ENCODE measurements at places on chromosomes 6 and 20. TPM values are rescaled to one million over a fixed set of nuclear protein-coding genes. Genes with fewer than 3 reads are reported as not detected.

GRCh38 chr6:116369540-116369939 lies 1.2 kb upstream of the DSE start:
- DNase-seq = no peak

- DNase-seq = no peak
These were observed 684 bp upstream of the DNAH8 start for GRCh38 chr6:38714239-38715015.

GRCh38 chr6:129766959-129767728 lies 57.2 kb upstream of the ARHGAP18 start:
- DNase-seq = peak; percentile 77

DNA sequence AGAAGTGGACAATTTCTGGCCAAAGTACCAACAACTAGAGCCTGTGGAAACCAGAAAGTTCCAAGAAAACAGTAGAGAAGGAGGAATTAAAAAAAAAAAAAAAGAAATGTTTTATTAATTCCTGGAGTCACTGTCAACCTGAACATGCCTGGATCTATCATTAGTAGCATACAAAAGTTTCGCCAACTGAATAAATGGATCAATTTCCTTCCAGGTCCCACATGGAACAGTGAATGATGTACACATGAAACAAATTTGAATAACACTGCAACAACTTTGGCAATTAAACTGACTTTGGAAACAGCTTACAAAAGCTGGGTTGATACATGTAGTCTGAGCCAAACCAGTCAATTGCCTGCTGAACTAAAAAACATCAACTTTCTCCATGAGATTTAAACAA lies 90.0 kb upstream of the HMGCLL1 start:
- no peak for DNase-seq

DNA sequence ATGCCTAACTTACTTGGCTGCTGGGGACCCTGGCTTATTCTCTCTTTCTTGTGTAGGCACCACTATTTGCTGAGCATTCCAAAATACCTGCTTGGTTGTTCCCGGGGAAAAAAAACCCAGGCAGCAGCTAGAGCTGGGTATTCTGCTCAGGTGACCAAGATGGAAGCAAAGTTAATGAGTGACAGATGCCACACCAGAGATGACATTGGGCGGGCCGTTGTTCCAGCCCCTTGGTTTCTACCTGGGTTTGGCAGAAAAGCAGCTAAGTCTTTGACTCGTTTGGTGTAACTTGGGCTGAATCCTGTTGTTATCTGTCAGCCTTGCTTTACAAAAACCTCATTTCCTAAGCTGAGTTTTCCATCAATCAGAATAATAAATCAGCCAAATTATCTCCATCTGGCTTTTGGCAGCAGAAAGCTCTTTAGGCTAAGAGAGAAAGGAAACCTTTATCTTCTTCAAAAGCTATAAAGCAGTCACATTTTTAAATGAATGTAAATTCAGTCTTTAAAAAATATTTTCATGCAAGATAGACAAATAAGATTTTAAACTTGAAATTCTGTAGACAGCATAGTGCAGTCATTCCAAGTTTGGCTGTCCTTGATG lies 202.0 kb upstream of the GMDS start:
- no peak for DNase-seq

DNA sequence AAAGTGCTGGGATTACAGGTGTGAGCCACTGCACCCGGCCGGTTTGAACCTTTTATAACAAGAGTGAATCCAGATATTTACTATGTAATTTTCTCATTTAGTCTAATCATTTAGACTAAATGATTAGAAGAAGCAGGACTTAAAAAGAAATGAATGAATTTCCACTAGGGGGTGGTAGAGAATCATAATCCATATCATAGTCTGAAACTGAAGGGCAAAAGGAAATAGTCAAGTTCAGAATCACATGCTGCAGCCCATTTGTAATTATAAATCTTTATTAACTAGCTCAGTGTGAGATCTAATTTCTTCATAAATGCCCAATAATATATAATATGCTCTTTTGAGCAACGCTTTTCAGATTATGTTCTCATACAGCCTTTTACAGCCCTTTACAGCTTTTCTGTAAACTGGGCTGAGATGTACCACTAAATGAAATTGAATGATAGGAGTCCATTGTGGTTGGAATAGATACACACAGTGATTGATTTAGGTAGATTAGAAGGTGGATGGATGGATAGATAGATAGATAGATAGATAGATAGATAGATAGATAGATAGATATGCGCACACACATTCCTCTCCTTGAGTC lies 31.8 kb downstream of the PSMB9 start:
- DNase-seq = peak; percentile 82

Gene SAMD3
- polyA plus RNA-seq = 3.2 TPM

- peak; percentile 74 for DNase-seq
These were observed 33.7 kb upstream of the GPR6 start for GRCh38 chr6:109944448-109944847.

Gene MTFR2
- polyA plus RNA-seq = 13.5 TPM

DNA sequence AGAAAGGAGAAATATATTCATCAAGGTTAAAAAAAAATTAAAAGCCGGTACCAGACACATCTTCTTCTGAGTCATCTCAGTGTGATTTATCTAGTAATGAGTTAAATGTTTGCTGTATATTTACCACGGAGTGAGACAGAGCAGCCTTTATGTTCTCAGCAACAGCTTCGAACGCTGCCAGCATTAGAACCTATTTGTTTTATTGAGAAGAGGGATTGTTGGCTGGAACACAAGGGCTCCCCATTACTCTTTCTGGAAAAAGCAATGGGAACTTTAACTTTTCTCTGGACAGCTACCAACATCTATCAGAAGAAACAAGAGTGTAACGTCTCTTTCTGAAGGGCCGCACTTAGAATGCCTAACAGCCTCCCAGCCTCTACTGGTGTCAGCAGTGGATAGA lies 105.3 kb upstream of the TAB2 start:
- DNase-seq = no peak

DNA sequence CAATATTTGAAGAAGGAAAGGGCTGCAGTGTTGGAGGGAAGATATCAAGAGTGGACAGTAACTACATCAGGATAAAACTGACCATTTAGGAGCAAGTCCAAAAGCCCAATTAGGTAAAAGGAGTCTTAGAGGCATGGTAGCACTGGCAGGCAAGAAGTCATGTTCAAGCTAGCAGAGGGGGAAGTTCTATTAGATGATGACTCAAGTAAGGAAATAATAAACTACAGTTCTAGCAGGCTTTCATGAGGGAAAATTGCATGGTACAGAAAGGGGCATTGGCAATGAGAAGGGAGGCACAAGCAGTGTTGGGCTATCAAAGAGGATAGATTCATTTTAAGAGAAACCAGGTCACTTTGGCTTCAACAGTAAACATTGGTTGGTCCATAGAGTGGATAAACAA lies 156.1 kb upstream of the PTPRK start:
- no peak for DNase-seq

GRCh38 chr20:49476016-49476355 lies 6.5 kb downstream of the KCNB1 start:
- no peak for DNase-seq

- DNase-seq = no peak
These were observed 141.2 kb downstream of the NRN1 start for GRCh38 chr6:5865506-5866031.

DNA sequence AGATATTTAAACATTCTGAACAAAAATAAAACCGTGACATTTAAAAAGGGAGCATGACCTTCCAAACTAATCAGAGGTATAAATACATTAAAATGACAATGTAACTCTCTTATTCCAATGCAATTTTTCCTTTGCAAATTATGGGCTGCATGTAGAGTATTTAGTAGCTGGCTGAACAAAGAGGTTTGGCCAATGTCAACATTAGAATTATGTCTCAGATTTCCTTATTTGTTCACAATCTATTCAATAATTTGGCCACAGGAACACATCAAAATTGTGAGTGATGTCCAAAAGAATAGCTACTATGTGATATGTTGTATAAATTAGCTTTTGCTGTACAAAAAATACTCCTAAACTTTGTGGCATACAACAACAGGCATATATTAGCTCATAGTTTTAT lies 580.0 kb upstream of the MARCKS start:
- DNase-seq = no peak

DNA sequence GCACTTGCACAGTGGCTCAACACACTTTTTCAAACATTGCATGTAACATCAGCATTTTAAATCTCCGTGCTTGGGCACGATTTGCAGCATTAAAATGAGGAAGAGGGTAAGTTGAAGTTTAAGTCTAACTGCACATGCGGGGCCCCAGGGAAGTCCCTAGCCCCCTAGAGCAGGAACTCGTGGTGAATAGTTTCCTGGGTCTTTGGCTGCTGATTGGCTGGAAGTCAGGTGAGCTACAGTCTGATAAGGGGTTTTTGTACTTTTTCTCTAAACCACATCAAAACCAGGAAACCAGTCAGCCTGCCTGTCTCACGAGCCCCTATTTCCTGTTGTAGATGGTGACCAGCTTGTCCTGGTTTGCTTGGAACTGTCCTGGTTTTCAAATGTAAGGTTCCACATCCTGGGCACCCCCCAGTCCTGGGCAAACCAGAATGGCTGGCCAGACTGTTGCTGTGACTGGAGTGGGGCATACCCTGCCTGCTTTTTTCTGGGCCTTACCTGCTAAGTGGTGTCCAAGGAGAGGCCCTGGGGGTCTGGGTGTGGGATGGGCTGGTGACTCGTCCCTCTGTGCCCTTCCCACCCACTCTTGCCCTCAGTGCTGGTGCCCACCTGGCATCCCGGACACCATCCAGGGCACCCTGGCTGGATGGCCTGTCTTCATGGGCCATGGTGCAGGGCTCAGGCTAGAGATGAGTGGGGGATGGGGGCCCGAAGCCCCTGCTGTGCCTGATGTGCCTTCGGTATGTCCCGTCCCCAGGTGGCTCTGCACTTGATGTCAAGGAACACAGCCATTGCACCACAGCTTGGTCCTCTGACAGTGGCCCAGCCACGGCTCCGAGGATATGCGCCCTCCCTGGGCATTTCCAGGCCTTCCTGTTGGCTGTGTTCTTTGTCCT lies 31.8 kb downstream of the SUN5 start:
- peak; percentile 13 for DNase-seq

Gene AKAP7
- 13.0 TPM for polyA plus RNA-seq

DNA sequence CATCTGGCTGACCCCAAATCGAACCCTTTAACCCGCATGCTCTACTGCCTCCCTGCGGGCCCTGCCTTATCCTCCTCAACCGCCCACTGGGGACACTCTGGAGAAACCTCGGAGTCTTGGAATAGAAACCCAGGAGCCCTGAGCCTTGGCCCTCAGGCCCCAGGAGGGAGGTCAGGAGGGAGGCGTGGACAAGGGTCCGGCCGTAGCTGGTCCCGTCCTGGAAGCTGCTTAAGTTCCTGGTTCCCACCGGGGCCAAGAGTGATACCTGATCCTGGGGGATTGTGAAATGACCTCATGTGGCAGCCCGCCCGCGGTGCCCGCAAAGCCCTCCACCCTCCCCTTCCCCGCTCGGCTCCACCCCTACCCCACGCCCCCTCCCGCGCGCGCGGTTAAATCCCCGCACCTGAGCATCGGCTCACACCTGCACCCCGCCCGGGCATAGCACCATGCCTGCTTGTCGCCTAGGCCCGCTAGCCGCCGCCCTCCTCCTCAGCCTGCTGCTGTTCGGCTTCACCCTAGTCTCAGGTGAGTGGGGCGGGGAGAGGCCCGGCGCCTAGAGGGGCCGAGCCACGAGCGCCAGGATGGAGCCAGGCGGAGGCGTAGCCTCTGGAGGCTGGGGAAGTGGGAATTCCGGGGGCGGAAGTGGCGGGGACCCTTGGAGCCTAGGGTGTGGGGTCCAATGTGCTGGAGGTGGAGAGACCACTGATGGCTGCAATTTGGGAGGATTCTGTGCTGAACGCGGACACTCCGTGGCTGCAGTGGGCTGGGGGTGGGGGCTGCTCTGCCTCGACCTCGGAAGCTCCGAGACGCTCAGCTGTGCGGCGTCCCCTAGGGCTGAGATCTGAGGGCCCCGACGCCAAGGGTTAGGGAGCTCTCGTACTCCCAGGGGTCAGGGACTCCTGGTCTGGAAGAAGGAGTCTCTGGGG lies at the start of gene WFDC2:
Gene WFDC2 (plus strand): TSS at position 418 of the 926 bp plus-strand sequence. CDS start 29 bp downstream, at position 447.
- peak; percentile 82 for DNase-seq

Gene CNKSR3
- 2.0 TPM for polyA plus RNA-seq

- no peak for DNase-seq
These were observed 85.6 kb downstream of the GPR6 start for GRCh38 chr6:110063594-110064263.

- DNase-seq = no peak
These were observed 15.6 kb downstream of the GTSF1L start for GRCh38 chr20:43711098-43711654.

DNA sequence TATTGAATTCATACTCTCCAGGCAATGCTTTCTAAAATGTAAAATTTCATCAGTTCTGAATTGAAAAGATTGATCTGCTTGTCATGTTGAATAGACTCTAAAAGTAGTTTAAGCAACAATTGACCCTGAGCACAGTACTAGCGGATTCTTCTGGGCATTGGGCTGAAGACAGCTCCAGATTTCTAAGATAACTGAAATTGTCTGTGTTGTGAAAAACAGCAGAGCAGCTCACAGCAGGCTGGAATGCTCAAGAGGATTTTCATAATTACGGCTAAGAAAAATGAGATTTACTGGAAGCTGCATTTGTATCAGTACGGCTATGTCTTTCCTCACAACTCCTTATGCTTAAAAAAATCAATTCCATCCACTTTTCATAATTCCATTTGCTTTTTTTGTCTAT lies 373.7 kb downstream of the HACE1 start:
- no peak for DNase-seq

DNA sequence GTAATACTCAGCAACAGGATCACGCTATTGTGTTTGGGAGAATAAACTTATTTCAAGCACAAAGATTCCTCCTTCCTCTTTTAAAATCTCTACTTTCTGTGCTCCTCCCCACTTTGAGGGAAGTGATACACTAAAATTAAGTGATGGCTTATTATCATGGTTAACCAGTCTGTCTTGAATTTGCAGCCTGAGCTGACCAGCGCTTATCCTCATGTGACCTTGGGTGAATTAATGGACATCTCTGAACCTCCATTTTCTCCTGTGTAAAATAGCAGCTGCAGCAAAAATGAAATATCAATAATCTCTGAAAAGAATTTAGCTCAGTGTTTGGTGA lies 222.6 kb downstream of the BCAS1 start:
- DNase-seq = no peak

- no peak for DNase-seq
These were observed 429.0 kb downstream of the BMP2 start for GRCh38 chr20:7196481-7196880.

Gene BMP6
- polyA plus RNA-seq = 0.56 TPM

Gene PPIL6
- 0.54 TPM for polyA plus RNA-seq

- no peak for DNase-seq
These were observed 592.3 kb downstream of the EPHA7 start for GRCh38 chr6:92827104-92827503.

- no peak for DNase-seq
These were observed 144.6 kb downstream of the LRFN2 start for GRCh38 chr6:40442591-40442990.

- no peak for DNase-seq
These were observed 24.4 kb downstream of the QKI start for GRCh38 chr6:163438940-163439335.

Gene GJA10
- not detected for polyA plus RNA-seq

DNA sequence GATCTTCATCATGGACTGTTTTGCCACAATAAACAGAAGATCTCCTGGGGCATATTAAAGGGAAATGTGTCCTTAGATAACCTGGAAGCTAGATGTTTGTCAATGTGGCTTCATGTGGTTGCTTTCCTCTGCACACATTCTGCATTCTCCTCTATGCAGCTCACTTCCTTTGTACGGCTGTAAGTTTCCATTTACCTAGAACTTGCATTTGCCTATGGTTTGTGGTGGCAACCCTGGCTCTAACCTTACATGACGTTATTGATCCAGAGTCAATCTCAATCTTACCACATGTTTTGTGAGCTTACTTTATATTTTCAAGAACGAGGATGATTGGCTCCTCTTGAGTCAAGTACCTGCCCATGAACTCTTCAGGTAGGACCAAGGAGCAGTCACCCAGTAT lies 863.1 kb downstream of the MAFB start:
- no peak for DNase-seq

Gene ADGB
- polyA plus RNA-seq = not detected
